ENCODE measurements at places on chromosomes 2 and 18.

DNA sequence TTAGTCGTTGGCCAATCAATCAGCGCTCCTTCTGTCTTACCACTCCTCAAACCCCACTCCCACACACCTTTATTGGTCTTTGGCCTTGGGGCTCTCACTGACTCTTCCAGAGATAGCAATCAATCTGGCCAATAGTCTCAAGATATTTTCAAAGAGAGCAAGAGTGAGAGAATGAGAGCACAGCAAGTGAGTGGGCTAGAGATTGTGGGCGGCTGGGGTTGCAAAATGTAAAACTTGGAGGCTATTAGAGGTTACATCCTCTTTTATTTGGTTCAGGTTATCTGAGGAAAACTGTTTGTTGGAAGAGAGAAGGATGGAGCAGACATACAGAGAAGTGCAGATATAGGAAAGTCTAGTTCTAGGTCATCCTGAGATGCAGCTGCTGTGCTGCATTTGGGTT, 32.8 kb downstream of the TACR1 start:
- H3K27me3 ChIP-seq, result no peaks in the 10 kb centered on the region
- no peaks in the 10 kb centered on the region for H3K4me1 ChIP-seq
- no peaks in the 10 kb centered on the region for H3K36me3 ChIP-seq
- no peak overlapping the region for H3K27ac ChIP-seq

- H3K4me1 ChIP-seq, result peaks cover 3% of the 10 kb centered on the region
- no peaks in the 10 kb centered on the region for H3K36me3 ChIP-seq
- no peak overlapping the region for H3K4me3 ChIP-seq
- no peak for DNase-seq
- no peak overlapping the region for H3K27ac ChIP-seq
- no peaks in the 10 kb centered on the region for H3K27me3 ChIP-seq
Measured at GRCh38 chr2:235864733-235865515, 303.3 kb downstream of the GBX2 start.

DNA sequence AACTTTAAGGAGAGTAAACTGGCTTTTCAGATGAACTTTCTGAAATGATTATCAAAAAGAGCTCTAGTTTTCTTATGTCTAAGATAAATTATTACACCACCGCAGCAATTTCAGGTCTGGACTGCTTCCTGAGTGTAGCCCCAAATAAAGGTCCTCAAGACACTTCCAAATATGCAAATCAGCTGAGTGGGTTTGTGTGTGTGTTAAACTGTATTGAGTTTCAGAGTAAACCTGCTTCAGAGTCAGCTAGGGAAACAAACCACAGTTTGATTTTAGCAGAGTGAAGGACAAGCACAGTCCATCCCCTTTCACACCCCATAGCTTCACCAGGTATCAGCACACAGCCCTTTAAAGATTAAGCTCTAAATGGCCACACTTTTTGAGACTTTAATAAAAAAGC, 168.7 kb downstream of the NRXN1 start:
- no peaks in the 10 kb centered on the region for H3K27me3 ChIP-seq
- no peaks in the 10 kb centered on the region for H3K4me1 ChIP-seq
- no peak overlapping the region for H3K27ac ChIP-seq

GRCh38 chr2:13227578-13227977, 510.8 kb downstream of the TRIB2 start:
- no peaks in the 10 kb centered on the region for H3K27me3 ChIP-seq
- DNase-seq, result no peak
- no peak overlapping the region for H3K4me3 ChIP-seq
- no peaks in the 10 kb centered on the region for H3K36me3 ChIP-seq

- no peak overlapping the region for H3K27ac ChIP-seq
- H3K4me3 ChIP-seq, result no peak overlapping the region
- no peaks in the 10 kb centered on the region for H3K4me1 ChIP-seq
- DNase-seq, result no peak
Measured at GRCh38 chr2:55422876-55423665, 3.4 kb upstream of the CCDC88A start.

DNA sequence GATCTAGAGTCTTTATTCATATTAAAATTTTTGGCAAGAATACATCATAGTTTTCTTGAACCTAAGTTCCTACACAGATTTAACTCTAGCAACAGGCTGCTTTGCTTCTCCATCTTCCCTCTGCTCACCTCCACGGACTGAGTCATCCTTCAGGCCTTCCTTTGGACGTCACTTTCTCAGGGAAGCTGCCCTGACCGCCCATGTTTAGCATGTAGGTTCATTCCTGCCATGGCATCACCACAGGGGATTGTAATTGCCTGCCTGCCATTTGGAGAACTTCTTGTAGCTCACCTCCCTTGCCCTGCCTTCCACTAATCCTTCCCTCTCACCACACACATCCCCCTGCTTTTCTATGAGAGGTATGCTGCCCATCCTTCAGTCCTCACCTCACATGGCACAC, 43.9 kb upstream of the B3GNT2 start:
- no peak overlapping the region for H3K27ac ChIP-seq
- no peaks in the 10 kb centered on the region for H3K27me3 ChIP-seq
- no peak overlapping the region for H3K4me3 ChIP-seq
- no peaks in the 10 kb centered on the region for H3K4me1 ChIP-seq
- DNase-seq, result no peak

DNA sequence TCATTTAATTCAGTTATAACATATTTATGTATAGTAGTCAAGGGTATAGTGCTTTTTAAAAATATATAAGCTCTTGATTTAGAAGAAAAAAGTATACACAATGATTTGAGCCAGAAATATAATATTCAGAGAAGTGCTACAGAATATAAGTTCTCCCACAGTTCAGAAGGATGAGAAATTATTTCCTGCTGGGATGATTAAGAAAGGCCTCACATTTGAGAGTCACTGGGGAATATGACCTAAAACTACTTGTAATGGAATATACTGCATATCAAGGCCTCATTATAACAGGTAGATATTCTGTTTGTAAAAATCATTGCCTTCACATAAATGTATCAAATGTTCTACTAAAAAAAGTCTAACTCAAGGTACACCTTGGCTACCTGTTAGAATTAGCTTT, 203.5 kb downstream of the MBD2 start:
- H3K36me3 ChIP-seq, result no peaks in the 10 kb centered on the region
- H3K4me1 ChIP-seq, result no peaks in the 10 kb centered on the region
- H3K27ac ChIP-seq, result no peak overlapping the region
- H3K4me3 ChIP-seq, result no peak overlapping the region
- H3K27me3 ChIP-seq, result no peaks in the 10 kb centered on the region

DNA sequence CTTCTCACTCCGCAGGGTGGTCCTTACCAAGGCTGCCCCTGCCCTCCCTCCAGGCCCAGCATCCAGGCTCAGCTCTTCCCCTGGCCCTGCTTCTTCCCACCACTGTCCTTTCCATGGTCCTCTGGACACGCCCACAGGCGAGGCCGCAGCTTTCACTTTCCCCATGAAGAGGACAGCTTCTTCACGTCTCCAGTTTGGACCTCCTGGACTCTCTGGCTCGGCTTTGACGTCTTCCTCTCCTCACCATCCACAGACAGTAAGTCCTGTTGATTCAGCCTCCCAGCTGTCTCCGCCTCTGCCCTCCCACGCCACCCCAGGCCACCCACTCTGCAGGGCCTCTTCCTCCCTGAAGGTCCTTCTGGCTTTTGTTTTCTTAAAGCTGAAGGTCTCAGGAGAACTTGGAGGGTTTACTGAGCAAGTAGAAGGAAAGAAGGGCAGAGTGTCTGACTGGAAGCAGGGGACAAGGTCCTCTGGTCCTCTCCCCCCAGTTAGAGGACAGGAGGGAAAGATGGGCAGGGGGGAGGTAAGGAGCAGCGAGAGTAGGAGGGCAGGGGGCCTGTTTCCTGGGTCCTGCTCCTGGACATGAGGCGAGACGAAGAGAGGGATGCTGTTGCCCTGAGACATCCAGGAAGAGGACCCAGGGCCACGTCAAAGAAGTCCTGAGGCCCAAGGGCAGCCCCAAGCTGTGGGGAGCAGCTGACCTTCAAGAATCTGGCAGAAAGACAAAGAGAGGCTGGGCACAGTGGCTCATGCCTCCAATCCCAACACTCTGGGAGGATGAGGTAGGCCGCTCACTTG, 24.7 kb upstream of the NMUR1 start:
- no peak overlapping the region for H3K4me3 ChIP-seq
- H3K4me1 ChIP-seq, result peaks cover 9% of the 10 kb centered on the region
- H3K27me3 ChIP-seq, result no peaks in the 10 kb centered on the region
- DNase-seq, result peak; percentile 88
- H3K27ac ChIP-seq, result no peak overlapping the region

DNA sequence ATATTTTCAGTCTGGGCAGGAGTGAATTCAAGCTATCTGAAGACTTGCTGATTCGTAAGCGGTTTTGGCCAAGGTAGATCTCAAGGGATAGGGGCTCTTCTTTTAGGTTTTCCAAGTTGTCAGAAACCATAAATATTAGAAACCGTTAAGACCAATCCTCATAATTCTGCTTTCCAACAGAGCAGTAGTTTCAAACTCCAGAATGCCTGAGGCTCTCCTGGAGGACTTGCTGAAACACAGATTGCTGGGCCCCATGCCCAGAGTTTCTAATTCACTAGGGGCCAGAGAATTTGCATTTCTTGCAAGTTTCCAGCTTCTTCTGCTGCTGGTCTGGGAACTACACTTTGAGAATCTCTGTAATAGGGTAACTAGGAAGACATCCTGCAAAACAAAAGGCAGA, 1855.7 kb upstream of the CELF4 start:
- DNase-seq, result no peak
- H3K36me3 ChIP-seq, result no peaks in the 10 kb centered on the region
- H3K27ac ChIP-seq, result no peak overlapping the region
- H3K4me3 ChIP-seq, result no peak overlapping the region

DNA sequence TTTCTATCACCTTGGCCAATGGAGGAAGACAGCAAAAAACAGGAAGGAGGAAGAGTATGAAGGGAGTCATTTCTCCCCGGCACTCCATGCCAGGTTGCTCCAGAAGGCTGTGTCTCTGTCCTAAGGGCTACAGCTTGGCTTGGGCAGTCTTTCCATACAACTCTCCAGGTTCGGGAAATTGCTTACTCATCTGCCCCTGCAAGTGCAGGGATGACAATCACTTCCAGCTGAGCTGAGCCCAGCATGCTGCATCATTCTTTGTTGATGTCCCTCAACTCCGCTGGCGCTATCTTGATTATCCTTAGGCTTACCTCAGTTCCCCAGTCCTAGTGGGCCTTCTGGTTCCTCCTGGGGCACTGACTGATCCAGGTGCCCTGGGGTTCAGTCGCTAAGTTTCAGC, 86.9 kb upstream of the COPS8 start:
- H3K4me3 ChIP-seq, result no peak overlapping the region
- no peaks in the 10 kb centered on the region for H3K36me3 ChIP-seq
- H3K4me1 ChIP-seq, result peaks cover 2% of the 10 kb centered on the region
- no peak for DNase-seq
- H3K27ac ChIP-seq, result no peak overlapping the region
- H3K27me3 ChIP-seq, result no peaks in the 10 kb centered on the region

GRCh38 chr2:217125014-217125413, 265.1 kb upstream of the TNP1 start:
- no peak overlapping the region for H3K27ac ChIP-seq
- H3K4me3 ChIP-seq, result no peak overlapping the region
- DNase-seq, result no peak
- no peaks in the 10 kb centered on the region for H3K4me1 ChIP-seq

GRCh38 chr2:157267476-157267875, 10.0 kb downstream of the GALNT5 start:
- H3K27me3 ChIP-seq, result no peaks in the 10 kb centered on the region
- H3K4me1 ChIP-seq, result no peaks in the 10 kb centered on the region
- no peaks in the 10 kb centered on the region for H3K36me3 ChIP-seq
- DNase-seq, result no peak

- H3K36me3 ChIP-seq, result no peaks in the 10 kb centered on the region
- no peak overlapping the region for H3K4me3 ChIP-seq
- H3K27me3 ChIP-seq, result no peaks in the 10 kb centered on the region
- H3K4me1 ChIP-seq, result no peaks in the 10 kb centered on the region
- no peak overlapping the region for H3K27ac ChIP-seq
Measured at GRCh38 chr18:48084858-48085257, 154.4 kb upstream of the SMAD2 start.

GRCh38 chr2:60489289-60489688, 64.2 kb downstream of the BCL11A start:
- no peaks in the 10 kb centered on the region for H3K27me3 ChIP-seq
- no peak for DNase-seq
- H3K4me3 ChIP-seq, result no peak overlapping the region
- H3K27ac ChIP-seq, result no peak overlapping the region

DNA sequence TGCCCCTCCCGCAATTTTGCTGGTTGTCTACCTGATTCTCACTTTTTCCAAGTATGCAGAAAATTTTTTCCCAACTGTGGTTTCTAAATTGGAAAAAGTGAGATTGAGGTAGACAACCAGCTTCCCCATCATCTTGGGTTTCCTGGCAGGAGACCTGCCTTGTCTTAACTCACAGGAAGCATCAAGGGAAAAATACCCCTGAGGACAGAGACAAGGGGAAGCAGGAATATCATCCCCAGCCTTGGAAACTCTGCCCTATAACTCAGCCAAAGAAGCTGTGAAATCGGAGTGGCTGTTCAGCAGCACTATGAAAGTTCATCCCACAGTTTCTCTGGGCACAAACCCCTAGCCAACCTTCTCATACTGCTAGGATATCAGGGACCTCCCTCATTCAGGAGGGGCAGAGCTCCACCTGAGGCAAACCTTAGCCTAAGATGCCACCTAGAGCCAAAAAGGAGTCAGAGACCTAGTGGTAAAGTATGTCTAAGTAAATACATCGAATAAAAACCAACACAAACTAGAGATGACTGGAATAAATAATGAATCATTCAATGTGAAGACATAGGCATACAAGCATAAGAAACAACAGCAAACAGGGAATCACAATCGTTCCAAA, 68.2 kb downstream of the ZSWIM2 start:
- no peaks in the 10 kb centered on the region for H3K27me3 ChIP-seq
- H3K4me1 ChIP-seq, result no peaks in the 10 kb centered on the region
- H3K36me3 ChIP-seq, result no peaks in the 10 kb centered on the region
- H3K27ac ChIP-seq, result no peak overlapping the region

DNA sequence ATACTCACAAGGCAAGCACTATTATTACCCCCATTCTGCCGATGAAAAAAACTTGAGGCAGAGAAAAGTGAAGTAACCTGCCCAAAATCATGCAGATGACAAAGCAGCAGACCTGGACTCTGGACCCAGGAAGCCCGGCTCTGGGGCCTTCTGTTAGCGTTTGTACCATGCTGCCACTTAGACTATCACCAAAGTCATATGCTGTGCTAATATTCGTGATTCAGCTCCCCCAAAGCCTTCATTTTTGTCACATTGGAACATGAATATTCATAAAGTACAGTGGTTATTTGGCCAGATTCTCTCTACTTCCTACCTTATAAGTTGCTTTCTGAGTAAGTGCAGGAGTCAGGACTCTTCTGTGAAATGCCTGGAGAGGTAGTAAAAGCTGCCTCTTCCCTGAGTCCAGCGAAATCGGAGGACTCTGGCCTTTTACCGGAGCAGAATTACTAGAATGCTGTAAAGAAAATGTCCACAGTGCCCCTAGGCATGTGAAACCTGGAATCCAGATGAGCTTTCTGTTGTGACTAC, 86.7 kb downstream of the FTCDNL1 start:
- H3K27me3 ChIP-seq, result no peaks in the 10 kb centered on the region
- H3K36me3 ChIP-seq, result no peaks in the 10 kb centered on the region
- no peak overlapping the region for H3K27ac ChIP-seq
- H3K4me1 ChIP-seq, result no peaks in the 10 kb centered on the region

Measured in lung (tissue), 17 donors.